Endothelial cell (in vitro differentiated cells): ENCODE measurements at places on chromosomes 2 and 18.

DNA sequence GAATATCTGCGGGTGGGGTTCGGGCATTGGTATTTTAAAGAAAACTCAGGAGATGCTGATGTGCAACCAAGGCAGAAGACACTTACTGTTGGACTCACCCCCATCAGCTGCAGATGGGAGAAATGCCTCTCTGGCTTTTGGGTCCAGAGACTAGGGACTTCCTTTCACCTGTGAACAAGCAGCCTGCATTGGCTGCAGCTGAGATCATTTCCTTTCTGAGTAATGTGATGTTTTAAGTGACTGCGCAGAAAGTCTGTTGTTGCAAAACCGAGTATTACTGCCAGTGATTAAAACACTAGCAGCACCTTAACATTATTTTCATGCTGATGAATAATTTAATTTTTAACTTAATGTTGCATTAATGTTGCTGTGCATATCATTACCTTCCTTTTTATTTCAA is 143.0 kb downstream of the TSN start:
- DNase-seq = no peak

DNA sequence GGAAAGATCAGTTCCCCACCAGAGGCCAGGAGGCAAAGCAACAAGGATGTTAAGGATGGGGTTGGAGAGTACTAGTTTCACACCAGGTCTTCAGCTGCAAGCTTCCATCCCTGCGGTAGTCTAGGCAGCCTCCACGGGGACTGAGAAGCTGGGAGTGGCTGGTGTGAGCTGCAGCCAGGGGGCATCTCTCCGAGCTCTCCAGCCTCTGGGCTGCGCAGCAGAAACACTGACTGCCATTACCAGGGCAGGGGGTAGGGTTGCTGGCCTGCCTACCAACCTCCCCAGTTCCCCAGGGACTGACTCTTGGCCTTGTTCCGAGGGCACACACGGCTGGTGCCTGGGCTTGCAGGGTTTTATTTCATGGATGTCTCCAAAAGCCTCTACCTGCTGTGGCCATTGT is 15.9 kb downstream of the GATA6 start:
- no peak for DNase-seq

GRCh38 chr2:101223814-101224231 is 28.9 kb upstream of the CNOT11 start:
- no peak for DNase-seq

GRCh38 chr2:40027968-40028367 is 248.9 kb upstream of the THUMPD2 start:
- no peak for DNase-seq

- DNase-seq = no peak
These were observed 430.8 kb downstream of the SETBP1 start for GRCh38 chr18:45111502-45111848.

DNA sequence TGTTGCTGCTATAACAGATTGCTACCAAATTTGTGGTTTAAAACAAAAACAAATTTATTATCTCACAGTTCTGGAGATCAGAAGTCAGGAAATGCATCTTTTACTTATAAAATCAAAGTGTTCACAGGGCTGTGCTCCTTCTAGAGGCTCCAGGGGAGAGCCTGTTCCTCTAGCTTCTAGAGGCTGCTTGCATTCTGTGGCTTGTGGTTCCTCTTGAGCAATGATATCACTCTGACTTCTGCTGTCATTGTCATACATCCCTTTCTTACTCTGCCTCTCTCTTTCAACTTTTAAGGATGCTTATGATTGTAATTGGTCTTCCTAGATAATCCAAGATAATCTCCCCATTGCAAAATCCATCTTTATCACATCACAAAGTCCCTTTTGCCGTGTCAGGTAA is 6.1 kb upstream of the DCC start:
- DNase-seq = no peak

DNA sequence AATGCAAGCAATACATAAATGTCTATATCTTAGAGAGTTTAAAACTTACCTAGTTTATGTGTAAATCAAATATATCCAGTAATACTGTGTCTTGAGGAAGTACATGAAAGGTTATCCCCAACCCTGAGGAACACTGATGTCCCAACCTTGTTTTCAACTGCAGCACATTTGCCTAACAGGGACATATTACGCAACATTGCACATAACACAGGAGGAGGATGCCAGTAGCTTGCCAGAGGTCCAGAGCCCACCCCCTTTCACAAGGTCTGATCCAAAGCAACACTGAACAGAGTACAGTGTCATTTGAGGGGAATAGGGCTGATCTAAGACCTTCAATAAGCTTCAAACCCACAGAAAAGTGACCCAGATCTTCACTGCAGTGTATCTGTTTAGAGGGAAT is 678.5 kb downstream of the ARHGAP15 start:
- no peak for DNase-seq

DNA sequence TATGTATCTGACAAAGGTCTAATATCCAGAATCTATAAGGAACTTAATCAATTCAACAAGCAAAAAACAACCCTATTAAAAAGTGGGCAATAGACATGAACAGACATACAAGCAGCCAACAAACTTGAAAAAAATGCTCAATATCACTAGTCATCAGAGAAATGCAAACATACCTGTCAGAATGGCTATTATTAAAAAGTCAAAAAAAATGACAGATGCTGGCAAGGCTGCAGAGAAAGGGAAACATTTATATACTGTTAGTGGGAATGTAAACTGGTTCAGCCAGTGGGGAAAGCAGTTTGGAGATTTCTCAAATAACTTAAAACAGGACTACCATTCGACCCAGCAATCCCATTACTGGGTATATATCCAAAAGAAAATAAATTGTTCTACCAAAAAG is 21.6 kb downstream of the SESTD1 start:
- no peak for DNase-seq

DNA sequence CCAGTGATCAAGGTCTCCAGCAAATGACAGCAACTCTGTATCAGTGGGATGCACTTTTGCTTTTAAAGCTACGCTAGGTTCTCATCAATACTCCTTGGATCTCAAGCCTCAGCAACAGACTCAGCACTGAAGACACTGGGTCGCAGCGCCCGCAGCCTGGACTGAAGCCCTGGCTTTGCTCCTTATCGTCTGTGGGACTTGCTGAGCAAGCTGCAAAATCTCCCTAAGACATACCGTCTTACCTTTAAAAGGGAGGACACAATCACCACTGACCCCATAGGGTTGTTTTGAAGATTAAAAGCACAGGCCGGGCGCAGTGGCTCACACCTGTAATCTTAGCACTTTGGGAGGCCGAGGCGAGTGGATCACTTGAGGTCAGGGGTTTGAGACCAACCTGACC is 8.1 kb downstream of the CYB5A start:
- DNase-seq = no peak

GRCh38 chr2:139613264-139613663 is 833.1 kb upstream of the NXPH2 start:
- no peak for DNase-seq

DNA sequence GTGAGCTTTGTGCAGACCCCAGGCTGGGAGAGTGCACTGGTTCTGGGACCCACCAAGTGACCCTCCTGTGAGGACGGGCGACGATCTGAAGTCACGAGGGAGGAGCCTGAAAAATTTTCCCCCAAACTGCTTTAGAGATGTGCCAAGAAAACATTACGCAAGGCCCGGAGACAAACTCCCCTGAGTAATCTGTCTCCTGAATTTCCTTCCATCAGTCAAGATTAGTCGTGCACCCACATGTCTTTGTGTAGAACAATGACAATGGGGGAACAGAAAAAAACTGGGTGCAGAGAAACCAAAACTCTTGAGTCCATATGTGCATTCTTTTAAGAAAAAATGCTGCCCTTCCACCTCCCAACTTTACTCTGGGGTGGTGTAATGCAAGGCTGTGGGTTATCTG is 12.6 kb upstream of the NCK2 start:
- DNase-seq = no peak

GRCh38 chr2:44804406-44805265 is 136.9 kb upstream of the SIX3 start:
- DNase-seq = no peak

- no peak for DNase-seq
These were observed 525.7 kb downstream of the LRP1B start for GRCh38 chr2:141605163-141605562.

DNA sequence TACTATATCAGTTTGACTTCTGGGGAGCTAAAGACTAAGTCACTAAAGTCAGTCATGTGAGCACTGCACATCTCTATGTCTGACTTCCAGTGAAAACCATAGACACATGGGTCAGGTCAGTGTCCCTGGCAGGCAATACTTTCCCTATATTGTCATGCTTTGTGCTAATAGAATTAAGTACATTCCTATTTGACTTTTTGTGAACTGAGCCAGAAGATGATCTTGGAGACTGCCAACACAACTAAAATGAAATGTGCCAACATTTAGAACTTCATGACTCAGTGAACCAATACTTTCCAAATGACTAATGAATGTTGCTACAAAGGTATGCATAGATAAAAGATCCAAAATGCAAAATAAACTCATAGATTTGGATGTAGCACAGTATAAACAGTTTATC is 820.8 kb upstream of the FAM98A start:
- no peak for DNase-seq

GRCh38 chr2:196409376-196409775 is 230.1 kb upstream of the CCDC150 start:
- no peak for DNase-seq

GRCh38 chr18:13810950-13811485 is 12.9 kb upstream of the MC5R start:
- no peak for DNase-seq

DNA sequence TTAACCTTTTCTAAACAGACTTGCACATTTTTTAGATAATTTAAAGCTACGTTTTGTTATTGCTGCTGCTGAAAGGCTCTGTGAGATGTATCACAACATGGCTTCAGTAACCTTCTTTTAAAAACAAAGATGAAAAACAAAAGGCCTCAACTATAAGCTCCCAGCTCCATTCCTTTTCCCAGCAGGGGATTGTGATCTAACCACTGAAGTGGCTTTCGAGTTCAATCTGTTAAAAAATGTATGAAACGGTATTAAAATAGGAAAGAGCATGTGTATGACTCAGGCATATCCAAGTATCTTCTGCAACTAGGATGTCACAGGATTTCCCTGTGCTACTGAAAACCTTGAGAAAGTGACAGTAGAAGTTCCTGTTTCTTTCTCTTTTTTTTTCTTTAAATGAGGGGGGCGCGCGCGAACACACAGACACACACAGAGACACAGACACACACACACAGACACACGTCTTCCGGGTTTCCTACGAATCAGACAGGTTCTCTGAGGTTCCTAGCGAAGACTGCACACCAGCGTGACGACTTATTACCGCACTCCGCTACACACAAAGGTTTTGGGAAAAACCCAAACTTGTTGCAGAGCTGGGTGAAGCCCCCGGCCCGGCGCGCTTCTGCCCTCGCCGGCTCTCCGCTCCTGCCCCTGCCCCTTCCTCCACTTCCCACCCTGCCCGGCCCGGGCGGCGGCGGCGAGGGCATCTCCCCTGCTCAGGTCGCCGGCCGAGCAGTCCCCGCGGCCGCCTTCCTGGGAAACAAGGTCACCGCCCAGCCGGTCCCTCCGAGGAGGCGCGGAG is 86.8 kb downstream of the RBMS1 start:
- DNase-seq = peak; percentile 48

DNA sequence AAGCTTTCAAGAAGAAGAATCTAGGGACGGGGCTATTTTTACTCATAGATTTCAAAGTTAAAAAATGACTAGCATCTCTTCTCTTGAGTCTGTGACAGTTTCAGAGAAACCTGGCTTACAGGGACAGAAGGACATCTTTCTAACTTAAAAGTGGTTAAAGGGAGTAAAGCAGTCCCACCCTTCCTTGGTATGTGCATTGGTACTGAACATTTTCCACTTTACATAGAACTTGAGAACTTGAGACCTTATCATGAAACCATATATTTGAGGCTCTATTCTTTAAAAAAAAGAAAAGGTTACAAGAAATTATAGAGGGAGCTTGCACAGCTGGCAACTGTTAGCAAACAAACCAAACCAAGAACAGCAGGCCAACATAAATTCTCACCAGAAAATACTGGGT is 73.4 kb upstream of the GAREM1 start:
- no peak for DNase-seq
